GM06990 (cell line): ENCODE measurements at places on chromosomes 4 and X.

DNA sequence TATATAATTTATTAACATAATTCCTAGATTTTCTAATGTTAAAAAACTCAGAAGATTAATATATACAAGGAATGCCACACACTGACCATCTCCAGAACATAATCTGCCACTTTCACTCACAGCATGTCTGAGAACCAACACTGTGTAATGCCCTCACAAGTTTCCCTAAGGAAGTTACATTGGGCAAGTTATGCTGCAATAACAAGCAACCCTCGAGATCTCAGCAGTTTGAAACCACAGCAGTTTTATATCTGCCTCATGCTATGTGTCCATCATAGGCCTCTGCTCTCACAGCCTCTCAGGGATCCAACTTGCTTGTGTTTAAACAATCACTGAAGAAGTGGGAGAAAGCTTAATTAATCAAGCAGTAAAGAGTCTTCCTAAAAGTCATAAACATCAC, 250.0 kb upstream of the SLC7A11 start:
- DNase-seq, result no peak

DNA sequence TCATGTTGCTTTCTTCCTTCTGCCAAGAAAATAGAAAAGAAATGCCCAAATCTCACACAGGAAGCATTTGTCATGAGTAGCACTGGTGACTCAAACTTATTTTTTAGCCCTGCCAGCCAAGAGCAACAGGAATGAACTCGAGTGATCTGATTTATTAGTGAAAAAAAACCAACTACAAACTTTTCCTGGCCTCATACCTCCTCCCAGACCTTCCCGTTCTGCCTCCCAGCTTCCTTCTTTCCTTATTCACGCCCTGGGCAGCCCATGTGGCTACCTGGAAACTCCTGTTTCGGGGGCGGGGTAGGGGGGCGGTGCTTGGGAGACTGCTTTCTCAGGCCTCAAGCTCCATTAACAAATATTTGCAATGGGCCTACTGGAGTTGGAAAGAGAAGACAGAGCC, 178.5 kb downstream of the NHS start:
- no peak for DNase-seq

DNA sequence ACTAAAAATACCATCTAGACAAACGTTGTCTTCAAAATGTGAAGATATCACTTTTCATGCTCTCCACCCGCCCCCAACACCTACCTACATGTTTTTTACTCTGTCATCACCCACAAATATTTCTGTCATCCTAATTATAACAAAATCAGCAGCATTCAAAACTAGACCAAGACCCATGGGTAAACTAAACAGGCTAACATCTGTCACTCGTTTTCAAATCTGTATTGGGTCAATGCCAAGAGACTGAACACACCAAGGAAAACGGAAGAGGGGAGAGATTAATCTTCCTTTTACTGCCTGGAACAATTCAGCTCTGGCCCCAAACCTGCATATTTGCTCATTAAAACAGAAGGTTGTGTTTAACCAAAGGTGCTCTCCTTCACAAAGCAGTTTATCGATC, 17.5 kb downstream of the FAM184B start:
- DNase-seq, result no peak

- no peak for DNase-seq
Measured at GRCh38 chrX:2828959-2829411, 255 bp downstream of the GYG2 start.

DNA sequence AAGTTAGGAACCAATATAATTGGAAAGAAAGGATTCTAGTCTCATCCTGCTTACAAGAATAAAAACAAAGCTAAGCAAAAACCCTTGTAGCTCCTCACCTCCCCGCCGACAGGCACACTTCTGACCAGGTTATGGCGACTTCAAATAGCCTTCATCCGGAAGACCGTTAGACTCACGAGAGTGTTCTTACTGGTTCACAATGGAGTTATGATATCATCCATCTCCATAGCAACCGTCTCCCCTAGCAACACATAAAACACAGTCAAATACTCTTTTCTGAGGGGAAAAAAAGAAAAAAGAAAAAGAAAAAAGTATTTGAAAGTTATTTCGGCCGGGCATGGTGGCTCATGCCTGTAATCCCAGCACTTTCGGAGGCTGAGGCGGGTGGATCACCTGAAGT, at the start of gene IL13RA2:
IL13RA2 (minus strand) TSS at position 162 of the 400 bp plus-strand sequence. CDS start 347 bp downstream, outside the sequence.
- no peak for DNase-seq

GRCh38 chr4:15149234-15149838, 147.1 kb downstream of the CPEB2 start:
- DNase-seq, result peak; percentile 15

DNA sequence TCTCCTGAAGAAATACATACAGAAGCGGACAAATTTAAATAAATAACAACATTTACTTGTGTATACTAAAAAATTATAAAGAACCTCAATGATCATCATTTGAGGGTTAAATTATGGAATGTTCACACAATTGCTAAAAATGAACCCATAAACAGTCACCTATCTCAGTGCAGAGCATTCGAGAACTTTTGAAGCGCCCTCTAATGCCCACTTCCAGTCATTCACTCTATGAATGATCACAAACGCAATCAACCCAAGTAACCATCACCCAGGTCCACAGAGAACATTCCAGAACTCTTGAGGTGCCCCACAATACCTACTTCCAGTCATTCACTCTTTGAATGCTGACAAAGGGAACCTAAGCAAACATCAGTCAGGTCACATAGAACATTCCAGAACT, 103.5 kb upstream of the PLAC1 start:
- DNase-seq, result no peak

DNA sequence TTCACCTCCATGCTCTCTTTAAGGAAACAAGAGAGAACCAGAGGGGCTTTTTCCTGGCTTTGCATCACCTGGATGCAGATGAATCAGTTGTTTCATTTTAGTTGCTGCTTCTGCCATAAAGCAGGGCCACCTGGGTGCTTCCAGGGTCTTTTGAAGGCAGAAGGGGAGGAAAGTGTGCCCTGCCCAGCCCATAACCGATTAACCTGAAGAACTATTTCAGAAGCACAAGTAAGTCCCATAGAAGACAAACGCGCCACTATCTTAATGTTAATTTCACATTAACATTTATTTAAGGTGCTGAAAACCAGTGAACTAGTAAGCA, 32.1 kb downstream of the IRF2 start:
- DNase-seq, result no peak

DNA sequence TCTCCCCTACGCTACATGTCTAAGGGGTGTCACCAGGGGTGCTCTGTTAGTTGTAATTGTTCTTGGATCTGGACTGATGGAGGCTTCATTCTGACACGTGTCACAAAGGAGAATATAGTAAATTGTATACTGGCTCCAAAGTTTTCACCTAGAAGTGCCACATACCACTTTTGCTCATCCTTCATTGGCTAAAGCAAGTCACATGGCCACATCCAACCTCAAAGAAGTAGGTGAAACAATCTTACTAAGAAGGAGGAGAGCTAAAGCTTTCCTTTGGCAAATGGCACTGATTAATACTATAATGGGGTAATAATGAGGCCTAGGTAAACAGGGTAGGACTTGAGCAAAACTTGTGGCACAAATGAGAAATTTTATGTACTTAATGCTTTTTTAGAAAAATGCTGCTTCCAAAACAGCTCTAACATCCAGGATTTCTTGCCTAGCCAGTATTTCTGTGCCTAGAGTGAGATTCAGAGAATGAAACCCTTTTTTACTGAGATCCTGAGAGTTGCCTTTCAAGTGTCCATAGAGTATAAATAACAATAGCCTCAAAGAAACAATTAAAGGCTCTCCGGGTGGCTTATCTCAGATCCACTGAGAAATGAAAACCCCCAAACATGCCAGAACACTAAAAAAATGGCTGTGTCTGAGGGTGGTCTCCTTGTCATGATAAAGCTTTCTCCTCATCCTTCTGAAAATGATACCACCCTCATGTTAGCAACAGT, 34.7 kb downstream of the NHS start:
- DNase-seq, result no peak

- DNase-seq, result peak; percentile 9
Measured at GRCh38 chrX:38657562-38657961, 96.2 kb downstream of the TSPAN7 start.

DNA sequence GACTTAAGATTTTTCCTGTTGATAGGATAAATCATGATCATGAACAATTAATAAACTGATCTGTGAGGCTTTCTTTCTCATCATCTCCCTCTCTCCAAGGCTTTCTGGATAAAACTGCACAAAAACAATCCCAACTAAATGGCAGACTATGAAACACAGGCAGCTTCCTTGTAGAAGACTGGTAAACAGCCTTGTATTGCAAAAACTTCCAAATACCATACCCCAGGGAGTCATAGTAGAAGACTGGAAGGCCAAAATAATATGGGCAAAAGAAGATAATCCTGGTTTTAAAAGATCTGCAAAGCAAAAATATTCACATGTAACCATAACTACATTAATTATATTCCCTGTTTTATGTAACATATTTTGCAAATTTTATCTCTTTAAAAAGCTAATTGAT, 113.0 kb downstream of the ANAPC10 start:
- DNase-seq, result no peak

DNA sequence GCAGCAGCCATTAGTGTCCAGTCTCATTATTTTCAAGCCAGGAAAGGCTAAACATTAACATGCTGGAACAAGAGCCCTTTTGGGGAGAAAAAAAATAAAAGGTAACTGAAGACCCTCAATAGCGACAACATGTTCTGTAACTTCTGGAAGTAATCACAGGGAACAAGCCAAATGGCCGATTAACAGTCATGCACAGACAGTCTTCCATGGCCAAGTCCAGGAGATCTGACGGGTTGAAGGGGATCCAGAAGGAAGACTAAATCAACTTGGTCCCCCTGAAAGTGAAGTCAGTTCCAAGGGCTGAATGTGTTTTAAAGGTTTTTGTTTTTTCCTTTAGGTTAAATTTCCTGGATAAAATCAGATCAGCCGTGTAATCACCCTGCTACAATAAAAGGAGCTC, 52.5 kb downstream of the LNX1 start:
- no peak for DNase-seq

DNA sequence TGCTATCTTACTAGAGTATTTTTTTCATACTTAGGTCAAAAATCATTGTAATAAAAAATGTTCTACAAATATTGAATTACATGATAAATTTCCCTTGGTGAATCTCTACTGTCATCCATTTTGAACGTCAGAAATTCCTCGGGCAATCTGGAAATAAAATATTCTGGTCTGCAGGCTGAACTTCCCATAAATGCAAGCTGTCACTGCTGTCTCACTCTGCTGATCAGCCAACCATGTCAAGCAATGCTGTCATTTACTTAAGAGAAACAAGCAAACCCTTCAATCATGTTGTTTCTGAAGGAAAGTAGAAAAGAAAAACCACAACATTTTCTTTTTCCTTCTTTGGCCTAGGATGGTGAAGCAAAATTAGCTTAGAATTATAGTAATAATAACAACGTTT, 514.2 kb upstream of the GALNT7 start:
- no peak for DNase-seq

GRCh38 chrX:1393871-1394615, 2.1 kb upstream of the SLC25A6 start:
- DNase-seq, result no peak

DNA sequence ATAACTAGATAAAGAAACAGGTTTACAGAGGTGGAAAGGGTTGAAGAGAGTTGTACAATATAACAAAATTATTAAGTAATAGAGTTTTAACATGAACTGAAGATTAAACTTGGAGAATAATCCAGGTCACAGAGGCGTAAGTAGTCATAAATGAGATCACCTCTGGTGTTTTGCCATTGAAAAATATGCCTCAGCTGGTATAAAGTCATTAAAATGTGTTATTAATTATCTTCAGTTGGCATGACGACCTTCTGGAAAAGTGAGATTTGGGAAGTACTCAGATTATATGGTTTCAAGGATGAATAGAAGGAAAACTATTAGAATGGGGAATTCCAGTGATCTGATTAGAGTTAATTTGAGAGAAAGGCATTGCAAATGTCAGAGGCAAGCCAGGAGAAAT, 237.5 kb upstream of the ANXA10 start:
- DNase-seq, result no peak

- no peak for DNase-seq
Measured at GRCh38 chr4:37924946-37925345, 34.1 kb downstream of the TBC1D1 start.

DNA sequence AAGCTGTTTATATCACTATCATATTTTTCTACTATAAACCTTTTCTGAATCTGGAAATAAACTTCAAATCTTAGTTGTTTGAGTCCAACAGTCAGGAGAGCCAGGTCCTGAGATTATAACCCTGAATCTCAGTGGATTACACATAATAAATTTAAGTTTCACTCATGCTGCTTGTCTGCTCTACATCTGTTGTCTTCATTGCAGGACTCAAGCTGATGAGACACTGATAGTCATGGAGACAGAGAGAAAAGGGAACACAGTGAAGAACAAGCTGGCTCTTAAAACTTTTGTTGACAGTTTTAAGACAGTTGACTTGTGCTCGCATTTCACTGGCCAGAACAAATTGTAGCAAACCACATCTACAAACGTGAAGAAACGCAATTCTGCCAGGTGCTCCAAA, 327.0 kb upstream of the CTSO start:
- DNase-seq, result no peak

DNA sequence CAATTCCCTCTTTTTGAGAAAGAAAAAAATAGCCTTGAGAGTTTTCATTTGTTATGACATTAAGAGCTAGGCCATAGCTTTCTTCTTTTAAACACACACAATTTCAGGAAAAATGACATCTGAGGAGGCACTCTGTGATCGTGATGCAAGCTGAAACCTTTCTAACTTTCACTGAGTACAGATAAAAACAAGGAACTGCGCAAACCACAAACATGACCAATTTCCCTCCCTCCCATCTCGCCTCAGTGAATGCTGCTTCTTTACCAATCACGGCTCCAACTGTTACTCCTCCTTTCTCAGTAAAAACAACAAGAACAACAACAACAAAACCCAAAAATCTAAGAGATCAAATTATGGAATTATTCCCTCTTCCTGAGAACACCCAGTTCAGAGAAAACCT, 626.8 kb downstream of the TLL1 start:
- no peak for DNase-seq

DNA sequence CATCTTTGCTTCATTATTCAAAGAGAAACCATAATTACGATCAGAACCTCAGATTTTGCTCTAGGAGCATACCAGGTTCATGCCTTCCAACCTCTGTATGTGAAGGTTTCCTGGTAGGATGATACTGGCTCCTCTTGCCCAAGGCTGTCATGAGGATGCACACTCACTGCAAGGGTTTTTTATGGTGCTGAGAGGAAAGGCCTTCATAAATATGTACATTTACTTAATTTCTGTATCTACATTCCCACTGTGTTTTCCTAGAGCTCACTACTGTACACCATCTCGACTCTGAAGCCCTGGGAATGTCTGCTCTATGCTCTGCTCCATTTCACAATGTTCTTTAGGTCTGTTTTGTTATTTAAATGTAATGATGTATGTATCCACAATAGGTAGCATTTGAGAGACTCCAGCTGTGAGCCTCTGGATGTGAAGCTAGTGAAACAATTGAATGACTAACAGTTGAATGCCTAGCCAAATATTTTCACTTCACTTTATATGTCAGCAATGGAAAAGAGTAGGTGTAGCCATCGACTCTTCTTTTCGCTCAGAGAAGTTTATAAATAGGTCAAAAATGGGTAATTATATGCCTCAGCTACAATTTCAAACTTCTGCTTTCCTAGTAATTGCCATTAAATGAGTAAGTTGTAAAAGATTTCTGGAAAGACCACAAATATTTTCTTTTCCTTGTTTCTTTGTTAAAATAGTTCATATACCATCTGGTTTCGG, 228.0 kb downstream of the PALLD start:
- DNase-seq, result peak; percentile 17
